Calu3 (cell line): ENCODE measurements at places on chromosomes 4 and X. TPM values are rescaled to one million over a fixed set of nuclear protein-coding genes. Genes with fewer than 3 reads are reported as not detected.

DNA sequence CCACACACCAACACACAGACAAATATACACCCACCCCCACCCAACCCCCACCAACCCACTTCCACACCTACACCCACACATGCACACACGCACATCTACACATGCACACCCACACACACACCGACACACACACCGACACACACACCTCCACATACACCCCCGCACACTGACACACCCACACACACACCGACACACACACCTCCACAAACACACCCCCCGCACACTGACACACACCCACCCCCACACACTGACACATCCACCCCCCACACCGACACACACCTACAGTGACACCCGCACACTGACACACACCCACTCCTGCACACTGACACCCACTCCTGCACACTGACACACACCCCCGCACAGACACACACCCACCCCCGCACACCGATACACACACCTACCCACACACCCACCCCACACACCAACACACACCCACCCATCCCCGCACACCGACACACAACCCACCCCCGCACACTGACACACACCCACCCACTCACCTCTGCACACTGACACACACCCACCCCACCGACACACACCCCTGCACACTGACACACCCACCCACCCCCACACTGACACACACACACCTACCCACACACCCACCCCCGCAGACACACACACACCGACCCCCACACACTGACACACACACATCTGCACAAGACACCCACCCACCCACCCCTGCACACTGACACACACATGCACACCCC, 31.1 kb downstream of the FGFRL1 start:
- no peaks in the 10 kb centered on the region for H3K27me3 ChIP-seq
- H3K27ac ChIP-seq, result no peak overlapping the region
- peaks cover 12% of the 10 kb centered on the region for H3K36me3 ChIP-seq
- no peak overlapping the region for H3K4me3 ChIP-seq
- no peak for DNase-seq

GRCh38 chr4:14961292-14961691, 41.0 kb upstream of the CPEB2 start:
- H3K36me3 ChIP-seq, result no peaks in the 10 kb centered on the region
- H3K4me3 ChIP-seq, result no peak overlapping the region
- no peaks in the 10 kb centered on the region for H3K27me3 ChIP-seq
- H3K4me1 ChIP-seq, result peaks cover 16% of the 10 kb centered on the region

SMR3B gene
- not detected in 2 replicates for total RNA-seq

FREM3 gene
- not detected in 2 replicates for total RNA-seq
